ENCODE measurements at places on chromosomes 1 and 21.

DNA sequence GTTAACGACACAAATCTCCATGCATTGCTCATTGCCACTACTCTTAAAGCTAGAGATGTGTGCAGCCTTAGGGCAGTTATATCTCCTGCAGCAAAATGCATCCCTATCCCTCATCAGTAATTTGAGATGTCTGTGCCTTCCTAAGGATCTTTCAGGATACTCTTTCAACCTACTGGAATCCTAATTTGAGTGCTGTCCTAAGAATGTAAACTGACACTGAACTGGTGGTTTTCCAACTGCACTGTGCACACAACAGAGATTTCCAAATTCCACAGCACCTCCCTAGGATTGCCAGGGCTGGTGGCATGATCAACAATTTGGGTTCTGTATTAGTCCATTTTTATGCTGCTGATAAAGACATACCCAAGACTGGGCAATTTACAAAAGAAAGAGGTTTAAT lies 193.9 kb downstream of the LTN1 start:
- DNase-seq: no peak

DNA sequence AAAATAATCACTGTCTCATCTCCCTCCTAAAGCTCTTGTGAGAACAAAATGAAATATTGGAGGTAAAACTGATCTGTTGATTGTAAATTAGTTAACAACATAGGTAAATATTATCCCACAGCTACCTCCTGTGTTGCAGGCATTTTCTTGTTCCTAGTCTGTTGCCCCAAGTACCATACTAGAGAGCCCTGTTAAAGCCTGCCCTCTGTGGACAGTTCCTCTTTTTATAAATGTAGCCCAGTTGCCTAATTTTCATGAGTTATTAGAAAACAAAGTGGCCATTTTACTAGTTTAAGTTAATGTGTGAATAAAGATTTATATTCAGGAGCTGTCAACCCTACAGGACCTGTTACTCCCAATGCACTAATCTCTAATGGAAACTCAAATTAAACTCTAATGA lies 180.0 kb upstream of the KCND3 start:
- no peak for DNase-seq

GRCh38 chr1:2227346-2228156 lies 568 bp upstream of the SKI start:
- DNase-seq: peak; percentile 99

DNA sequence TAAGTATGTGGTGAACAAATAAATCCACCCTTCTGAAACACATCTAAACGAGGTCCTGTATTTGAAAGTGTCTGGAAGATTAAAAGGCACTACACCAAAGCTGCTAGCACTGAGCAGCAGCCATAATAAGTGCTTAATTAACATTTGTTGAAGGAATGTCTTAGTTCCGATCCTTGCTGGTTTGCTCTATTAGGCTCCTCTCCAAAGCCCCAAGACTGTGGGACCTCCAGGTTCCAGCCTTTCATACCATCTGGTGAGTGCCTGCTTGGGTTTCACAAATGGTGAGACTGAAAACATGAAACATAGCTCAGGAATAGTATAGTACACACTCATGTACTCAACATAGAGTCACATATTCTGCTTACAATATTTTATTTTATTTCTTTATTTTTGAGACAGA lies 640 bp upstream of the CYP2J2 start:
- no peak for DNase-seq

DNA sequence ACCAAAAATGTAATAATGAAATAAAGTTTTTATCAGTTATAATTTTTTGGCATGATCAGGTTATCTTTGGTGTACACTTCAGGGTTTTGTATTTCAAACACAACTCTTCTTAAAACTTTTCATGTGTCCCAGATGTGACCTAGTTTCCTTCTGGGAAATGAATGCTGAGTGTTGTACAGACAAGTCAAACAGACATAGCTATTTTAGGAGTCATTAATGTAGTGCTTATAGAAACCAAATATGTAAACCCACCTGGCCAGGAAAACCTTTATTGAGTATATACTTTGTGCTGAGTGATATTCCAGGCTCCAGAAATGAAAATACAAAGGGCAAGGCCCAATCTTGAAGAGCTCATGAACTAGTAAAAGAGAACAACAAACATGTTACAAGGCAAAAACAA lies 25.9 kb upstream of the HOOK1 start:
- no peak for DNase-seq

- no peak for DNase-seq
These were observed 5.8 kb upstream of the CRABP2 start for GRCh38 chr1:156711011-156711817.

- no peak for DNase-seq
These were observed 36.9 kb upstream of the AJAP1 start for GRCh38 chr1:4617506-4617905.

- no peak for DNase-seq
These were observed 39.2 kb upstream of the CR1L start for GRCh38 chr1:207605444-207606361.

DNA sequence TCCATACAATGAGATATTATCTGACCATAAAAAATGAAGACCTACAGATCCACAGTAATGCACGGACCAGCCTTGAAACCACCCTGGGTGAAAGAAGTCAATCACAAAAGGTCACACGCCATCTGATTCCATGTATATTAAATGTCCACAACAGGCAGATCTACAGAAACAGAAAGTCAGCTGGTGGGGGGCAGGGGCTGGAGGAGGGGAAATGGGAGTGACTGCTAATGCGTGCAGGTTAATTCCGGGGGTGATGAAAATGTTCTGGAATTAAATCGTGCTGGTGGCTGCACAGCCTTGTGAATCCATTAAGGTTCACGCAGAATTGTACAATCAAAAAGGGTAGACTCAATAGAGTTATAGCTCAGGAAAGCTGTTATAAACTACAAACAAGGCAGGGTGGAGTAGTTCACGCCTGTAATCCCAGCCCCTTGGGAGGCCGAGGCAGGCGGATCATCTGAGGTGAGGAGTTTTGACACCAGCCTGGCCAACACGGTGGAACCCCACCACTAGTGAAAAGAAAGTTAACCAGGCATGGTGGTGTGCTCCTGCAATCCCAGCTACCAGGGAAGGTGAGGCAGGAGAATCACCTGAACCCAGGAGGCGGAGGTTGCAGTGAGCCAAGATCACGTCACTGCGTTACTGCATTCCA lies 32.3 kb downstream of the ACOT7 start:
- DNase-seq: no peak

GRCh38 chr1:233946724-233947123 lies 42.2 kb downstream of the SLC35F3 start:
- no peak for DNase-seq

DNA sequence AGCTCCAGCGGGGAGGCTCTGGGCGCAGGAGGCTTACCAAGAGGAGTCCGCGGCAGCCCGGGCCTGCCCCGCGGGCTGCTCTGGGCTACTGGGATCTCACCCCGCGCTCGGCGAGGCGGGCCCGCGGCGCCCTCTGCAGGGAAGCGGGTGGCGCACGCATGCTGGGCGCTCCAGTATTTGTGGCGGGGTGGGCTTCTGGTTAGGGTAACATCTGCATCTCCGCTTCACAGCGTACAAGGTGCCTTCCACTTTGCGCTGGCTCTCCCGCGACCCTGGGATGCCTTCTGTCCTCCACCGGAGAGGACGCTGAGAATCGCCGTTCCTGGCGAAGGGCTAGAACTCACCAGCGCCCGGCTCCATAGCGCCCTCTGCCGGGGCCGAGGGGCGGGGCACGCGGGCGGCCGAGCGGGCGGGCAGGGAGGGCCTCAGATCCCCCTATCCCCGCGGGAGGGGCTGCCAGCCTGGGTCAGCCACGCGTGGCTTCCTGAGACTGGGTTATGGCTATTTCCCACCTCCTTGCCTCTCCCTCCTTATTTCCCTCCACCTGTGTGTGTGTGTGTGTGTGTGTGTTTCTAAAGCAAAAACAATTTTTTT lies 46.6 kb upstream of the CTBS start:
- DNase-seq: peak; percentile 69

- DNase-seq: no peak
These were observed 28.1 kb upstream of the GRHL3 start for GRCh38 chr1:24290933-24291487.

DNA sequence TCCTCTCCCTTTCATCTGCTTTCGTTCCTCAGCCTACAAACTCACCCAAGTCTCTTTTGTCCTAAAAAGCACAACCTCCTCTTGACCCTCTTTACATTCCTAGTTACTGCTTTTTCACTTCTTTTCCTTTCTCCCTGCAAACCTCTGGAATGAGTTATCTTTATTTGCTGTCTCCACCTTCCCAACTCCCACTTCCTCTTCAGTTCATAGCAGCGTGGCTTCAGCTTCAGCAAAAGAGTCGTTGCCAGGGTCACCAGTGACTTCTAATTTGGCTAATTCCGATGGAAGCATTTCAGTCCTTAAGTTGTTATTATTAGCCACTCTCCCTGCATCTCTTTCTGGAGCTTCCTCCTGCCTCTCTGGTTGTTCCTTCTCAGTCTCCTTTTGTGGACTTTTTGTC lies 6.2 kb upstream of the TMEM54 start:
- no peak for DNase-seq

GRCh38 chr1:235726557-235726956 lies 77.0 kb upstream of the GNG4 start:
- no peak for DNase-seq

DNA sequence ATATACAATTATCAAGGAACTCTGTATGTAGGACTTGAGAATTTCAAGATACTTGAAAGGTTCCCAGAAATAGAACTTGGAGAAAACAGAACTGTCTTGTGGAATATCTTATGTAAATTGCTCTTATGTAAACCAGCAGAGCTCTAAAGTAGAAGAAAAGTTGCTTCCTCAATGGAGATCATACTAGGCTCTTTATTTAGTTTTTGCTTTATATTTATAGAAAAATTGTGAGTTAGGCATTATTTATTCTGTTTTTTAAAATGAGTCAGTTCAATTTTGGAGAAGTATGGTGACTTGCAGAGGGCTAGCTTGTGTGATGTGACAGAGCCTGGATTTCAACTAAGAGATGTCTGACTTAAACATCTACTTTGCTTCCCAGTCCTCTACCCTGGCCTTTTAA lies 40.4 kb downstream of the ATP6V1G3 start:
- no peak for DNase-seq

- DNase-seq: no peak
These were observed 128.8 kb upstream of the COA6 start for GRCh38 chr1:234244482-234244881.

DNA sequence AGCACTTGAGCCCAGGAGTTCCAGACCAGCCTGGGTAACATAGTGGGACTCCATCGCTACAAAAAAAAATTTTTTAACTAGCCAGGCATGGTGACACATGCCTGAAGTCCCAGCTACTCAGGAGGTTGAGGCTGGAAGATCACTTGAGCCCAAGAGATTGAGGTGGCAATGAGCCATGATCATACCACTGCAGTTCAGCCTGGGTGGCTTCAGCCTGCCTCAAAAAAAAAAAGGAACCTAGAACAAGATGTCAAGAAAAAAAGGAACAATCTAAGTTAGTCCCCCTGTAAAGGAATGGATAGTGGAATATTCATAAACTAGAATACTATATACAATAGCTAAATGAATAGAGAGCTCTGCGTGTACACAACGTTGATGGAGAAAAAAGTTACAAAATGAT lies 14.4 kb downstream of the NSL1 start:
- DNase-seq: no peak

- DNase-seq: no peak
These were observed 13.7 kb downstream of the NCF2 start for GRCh38 chr1:183576537-183576936.

GRCh38 chr1:66351913-66352312 lies 182.0 kb upstream of the SGIP1 start:
- DNase-seq: no peak

DNA sequence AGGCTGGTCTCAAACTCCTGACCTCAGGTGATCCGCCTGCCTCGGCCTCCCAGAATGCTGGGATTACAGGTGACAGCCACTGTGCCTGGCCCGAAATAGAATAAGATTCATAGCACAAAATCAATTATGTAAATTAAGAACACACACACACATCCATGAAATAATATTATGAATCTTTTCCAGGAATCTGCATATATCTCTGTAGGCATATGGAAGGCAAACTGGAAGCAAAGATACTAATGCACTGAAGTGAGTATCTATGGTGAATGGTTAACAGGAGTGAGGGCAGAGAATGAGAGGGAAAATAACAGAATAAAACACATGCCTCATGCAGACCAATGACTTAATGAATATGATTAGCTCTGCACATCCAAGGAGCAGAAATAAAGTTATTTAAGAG lies 61.6 kb upstream of the ATP2B4 start:
- no peak for DNase-seq

DNA sequence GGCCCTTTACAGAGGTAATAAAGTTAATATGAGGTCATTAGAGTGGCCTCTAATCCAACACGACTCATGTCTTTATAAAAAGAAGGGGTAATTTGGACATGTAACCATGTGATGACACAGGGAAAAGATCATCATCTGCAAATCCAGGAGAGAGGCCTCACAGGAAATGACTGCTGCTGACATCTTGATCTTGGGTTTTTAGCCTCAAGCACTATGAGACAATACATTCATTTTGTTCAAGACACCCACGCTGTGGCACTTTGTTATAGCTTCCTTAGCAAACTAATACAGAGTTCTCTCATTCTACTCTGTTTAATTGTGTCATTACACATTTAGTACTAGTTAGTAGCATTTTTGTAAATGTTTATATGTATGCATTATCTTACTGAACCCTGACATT lies 64.0 kb upstream of the RUNX1 start:
- no peak for DNase-seq

DNA sequence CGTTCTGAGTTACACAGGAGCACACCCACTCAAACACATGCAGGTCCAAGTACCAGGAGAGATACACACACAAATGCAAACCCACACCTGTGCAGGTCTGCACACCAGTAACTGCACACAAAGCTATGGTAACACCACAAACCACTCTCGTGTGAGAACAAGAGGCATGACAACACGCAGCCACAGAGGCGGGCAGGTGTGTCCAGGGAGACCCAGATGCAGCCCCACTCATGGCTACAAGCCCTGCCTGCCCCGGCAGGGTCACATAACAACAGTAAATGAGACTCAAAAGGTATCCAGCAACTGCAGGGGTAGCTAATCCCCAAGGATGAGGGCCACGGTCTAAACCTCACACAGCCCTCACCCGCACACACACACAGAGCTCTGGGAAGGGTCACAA lies 48.1 kb downstream of the RAP1GAP start:
- no peak for DNase-seq

GRCh38 chr21:44299085-44299457 lies 782 bp upstream of the PFKL start:
- no peak for DNase-seq

- DNase-seq: no peak
These were observed 93.2 kb upstream of the KCNK2 start for GRCh38 chr1:214989341-214989740.

DNA sequence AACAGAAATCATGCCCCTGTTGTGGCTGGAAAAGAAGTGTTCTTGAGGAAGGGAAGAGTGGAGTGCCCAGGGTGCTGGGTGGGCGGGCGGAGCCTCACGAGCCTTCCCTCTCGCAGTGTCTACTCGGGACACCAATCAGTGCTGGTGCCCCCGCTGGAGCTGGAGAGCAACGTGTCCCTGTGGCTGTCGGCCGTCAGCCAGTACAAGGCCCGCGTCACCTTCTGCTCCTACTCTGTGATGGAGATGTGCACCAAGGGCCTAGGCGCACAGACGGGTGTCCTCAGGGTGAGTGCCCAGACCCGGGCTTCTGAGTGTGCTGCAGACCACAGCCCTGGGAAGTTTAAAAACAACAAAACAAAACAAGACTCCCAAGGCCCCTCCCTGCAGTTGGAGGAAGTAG lies 47.4 kb downstream of the S100B start:
- DNase-seq: no peak

GRCh38 chr1:111487133-111487532 lies 13.3 kb downstream of the C1orf162 start:
- no peak for DNase-seq

Data from GM18507 (cell line).